Stimulated activated CD8-positive, alpha-beta memory T cell treated with anti-CD3 and anti-CD28 coated beads, Interleukin-15, amount 100 ng/mL, for 4 hours (primary cell): ENCODE measurements at places on chromosomes 1 and 21.

GRCh38 chr1:15915991-15916390, 59.9 kb downstream of the ZBTB17 start:
- DNase-seq: no peak

DNA sequence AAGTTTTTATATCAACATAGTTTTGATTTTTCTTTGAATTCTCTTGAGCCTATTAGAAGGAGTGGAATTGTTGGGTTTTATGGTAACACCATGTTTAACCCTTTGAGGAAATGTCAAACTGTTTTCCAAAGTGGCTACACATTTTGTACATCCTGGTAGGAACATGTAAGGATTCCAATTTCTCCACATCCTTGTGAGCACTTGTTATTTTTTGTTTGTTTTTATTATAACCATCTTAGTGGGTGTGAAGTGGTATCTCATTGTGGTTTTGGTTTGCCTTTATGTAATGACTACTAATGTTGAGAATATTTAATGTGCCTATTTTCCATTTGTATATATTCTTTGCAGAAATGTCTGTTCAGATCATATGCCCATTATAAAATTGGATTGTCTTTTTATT, 120.5 kb downstream of the FGGY start:
- DNase-seq: no peak

DNA sequence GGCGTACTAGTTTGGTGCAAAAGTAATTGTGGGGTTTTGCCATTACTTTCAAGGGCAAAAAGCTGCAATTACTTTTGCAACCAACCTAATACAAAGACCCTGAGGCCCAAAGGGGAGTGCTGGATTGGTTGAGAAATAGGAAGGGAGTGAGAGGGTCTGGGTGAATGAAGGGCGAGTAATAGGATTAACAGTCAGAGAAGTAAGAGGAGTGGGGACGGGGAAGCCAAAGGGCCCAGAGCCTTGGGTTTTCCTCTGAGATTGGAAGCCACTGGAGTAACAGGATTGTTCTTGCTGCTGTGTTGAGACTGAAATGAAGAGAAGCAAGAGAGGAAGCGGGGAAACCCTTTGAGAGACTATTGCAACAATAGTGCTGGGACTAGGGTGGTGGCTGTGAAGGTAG, 19.0 kb upstream of the PRELP start:
- DNase-seq: no peak

GRCh38 chr1:212256369-212256768, 28.8 kb upstream of the PPP2R5A start:
- no peak for DNase-seq

- DNase-seq: no peak
These were observed 173.6 kb downstream of the TGFBR3 start for GRCh38 chr1:91712393-91712792.

GRCh38 chr1:74731399-74732052, 1.3 kb downstream of the CRYZ start:
- DNase-seq: no peak

GRCh38 chr1:42089246-42089645, 64.0 kb upstream of the GUCA2B start:
- DNase-seq: no peak

DNA sequence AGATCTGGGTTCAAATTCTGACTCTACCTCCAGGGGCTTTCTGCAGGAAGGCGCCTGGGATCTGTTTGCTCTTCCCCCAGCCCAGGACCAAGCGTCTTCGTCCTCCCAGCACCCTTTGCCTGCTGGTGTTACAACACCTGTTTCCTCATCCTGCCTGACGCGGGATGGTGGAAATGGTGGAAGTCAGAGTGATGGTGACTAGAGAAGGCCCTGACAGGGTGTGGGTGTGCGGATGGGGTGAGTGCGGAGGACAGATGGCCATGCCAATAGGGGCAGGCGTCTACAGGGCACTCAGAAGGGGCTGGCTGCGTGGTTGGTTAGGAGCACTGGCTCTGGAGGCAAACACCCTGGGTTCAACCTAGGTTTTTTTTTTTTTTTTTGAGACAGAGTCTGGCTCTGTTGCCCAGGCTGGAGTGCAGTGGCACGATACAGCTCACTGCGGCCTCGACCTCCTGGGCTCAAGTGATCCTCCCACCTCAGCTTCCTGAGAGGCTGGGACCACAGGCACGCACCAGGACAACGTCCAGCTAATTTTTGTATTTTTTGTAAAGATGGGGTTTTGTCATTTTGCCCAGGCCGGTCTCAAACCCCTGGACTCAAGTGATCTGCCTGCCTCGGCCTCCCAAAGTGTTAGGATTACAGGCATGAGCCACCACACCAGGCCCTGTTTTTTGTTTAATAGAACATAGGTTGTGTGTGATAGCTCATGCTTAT, 1.5 kb downstream of the THEMIS2 start:
- no peak for DNase-seq

DNA sequence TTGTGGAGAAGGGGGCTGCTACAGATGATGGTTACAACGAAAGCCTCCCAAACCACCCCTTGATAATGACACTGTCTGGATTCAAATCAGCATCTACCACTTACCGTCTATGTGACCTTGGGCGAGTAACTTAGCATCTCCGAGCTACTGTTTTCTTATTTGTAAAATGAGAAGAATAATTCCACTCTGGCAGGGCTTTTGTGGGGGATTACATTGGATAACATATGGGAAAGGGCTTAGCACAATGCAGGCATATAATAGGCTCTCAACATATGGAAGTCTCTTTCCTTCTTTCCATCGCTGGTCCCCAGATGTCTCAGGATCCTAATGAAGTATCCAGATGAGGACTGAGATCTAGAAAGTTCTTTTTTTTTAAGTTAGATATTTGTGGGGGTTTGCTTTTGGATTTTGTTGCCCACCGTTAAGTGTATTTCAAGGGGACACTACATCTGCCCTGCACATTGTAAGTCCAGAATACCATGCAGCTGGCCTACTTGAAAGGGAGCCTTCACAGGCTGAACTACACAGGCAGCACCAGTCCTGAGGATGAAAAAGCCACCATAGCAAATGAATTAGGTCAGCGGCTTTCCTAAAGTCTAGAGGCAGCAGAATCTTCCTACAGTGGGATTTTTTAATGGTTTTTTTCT, 172.2 kb upstream of the IRF2BP2 start:
- DNase-seq: no peak

DNA sequence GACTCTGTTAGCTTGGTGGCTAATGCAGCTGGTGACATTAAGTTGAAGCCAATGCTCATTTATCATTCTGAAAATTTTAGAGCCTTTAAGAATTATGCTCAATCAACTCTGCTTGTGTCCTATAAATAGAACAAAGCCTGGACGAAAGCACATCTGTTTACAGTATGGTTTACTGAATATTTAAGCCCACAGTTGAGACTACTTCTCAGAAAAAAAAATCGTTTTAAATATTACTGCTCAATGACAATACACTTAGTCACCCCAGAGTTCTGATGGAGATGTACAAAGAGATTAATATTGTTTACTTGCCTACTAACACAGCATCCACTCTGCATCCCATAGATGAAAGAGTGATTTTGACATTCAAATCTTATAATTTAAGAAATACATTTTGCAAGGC, 79.6 kb downstream of the NEGR1 start:
- DNase-seq: no peak

DNA sequence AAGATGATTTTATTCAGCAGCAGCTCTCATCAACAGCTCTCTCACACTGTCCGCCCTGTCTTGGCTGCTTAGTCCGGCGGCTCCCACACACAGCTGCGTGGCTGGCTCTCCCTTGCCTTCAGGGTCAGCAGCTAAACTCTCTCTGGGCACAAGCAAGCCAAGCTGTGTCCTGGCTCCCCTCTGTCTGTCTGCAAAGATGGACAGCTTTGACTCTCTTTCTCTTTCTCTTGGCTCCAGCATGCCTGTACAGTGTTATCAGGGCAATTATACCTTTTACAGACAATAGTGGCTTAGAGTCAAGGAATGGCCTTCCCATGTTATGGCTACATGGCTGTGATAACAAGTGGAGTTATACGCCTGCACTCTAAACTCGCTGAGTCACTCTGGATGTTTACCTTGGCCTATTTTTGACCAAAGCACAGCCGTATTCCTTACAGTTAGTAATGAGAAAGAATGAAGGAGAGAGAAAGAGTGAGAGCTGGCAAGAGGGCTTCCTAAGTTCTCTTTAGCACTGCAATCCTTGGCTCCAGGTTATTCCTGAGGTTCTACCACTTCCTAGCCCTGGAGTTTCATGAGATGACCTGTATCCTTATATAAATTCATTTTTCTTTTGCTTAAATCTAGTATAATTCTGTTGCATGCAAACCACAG, 59.9 kb upstream of the ZSWIM5 start:
- no peak for DNase-seq

DNA sequence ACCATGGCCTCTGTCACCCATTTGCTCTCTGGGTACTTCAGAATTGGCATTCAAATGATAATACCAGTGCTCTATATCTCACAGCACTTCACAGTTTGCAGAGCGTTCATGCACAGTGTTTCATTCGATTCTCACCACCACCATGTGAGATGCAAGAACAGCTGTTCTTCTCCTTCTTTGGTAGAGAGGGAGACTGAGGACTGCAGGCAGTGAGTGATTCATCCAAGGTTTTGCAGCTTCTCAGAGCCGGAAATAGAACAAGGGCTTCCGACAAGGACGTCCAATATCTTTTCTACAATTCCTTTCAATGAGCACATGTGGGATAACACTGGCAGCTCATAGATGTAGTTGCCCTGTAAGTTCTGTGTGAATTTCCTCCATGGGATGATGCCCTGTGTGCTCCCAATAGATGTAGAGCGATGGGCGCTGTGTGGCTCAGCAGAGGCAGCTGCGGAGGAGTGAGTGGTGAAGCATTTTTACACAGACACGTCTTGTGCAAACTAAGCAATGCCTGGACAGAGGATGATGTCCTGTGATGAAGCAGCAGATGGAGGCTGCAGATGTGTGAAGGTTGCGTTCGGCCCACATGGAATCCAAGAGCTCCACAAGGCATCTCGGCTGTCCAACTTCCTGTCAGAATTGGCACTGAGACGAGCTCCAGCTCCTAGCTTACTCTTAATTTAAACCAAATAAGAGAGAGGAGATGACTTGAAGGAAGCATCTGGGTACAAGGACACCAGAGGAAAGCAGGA, 24.9 kb downstream of the MT1HL1 start:
- DNase-seq: no peak

- DNase-seq: no peak
These were observed 135.4 kb upstream of the RGS18 start for GRCh38 chr1:192022827-192023226.

DNA sequence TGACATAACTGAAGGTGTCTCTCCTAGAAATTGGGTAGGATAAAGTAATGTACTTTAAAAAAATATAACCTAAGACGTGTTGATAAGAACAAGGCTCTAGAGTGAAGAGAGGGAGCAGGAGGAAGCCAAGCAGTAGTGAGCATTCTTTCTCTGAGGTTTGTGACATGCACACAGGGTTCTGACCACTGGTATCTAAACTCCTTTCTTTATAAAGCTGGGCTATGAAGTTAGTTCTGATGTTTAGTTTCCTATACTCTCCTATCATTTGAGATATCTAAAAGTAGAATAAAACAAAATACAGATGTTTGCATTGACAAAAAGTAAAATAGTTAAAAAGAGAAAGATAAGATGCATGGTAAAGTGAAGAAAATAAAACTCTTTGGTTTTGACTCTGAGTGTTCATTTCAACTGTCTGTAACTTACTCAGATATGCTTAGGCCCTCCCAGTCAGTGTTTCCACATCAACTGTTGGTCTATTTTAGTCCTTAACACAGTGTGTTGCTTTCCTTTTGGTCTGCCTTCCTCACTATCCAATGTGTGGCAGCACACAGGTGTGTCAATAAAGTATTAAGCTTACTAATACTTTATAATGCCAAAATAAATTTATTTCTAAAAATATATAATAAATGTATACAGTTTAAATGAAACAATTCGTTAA, 543.5 kb downstream of the PTPRC start:
- DNase-seq: no peak

GRCh38 chr1:176617881-176618280, 154.9 kb downstream of the PAPPA2 start:
- DNase-seq: no peak

GRCh38 chr1:64623750-64624191, 121.1 kb upstream of the RAVER2 start:
- DNase-seq: no peak

DNA sequence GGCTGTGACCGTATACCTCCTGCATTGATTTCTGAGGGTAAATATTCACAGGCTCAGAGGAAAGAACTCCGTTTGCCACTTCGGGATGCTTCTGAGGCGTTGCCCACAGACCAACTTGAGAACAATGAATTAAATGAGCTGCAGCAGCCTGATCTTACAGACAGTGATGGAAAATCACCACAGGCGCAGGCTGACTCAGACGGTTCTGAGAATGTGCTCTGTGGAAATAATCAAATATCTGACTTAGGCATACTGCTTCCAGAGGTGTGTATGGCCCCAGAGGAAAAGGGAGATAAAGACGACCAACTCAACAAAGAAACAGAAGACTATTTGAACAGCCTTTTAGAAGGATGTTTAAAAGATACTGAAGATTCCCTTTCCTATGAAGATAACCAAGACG, 76.7 kb upstream of the SCCPDH start:
- no peak for DNase-seq

GRCh38 chr21:36450511-36450910, 29.4 kb downstream of the CLDN14 start:
- no peak for DNase-seq

DNA sequence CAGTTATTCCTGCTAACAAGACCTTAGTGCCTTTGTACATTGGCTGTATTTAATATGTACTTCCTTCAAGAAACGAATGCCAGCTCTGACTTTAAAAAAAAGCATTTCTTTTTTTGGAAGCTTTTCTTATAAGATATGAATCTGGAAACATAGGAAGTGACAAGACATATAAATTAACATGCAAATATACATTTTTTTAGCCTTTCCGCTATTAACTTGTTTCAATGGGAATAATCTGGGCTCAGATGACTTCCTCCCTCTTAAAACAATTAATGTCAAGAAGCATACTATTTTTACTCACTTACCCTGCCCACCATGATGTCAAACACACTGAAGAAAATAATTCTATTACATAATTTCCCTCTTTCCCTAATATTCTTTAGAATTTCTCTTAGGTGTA, 1.4 kb downstream of the DENND1B start:
- DNase-seq: no peak

GRCh38 chr21:18369115-18369514, 34.5 kb downstream of the TMPRSS15 start:
- no peak for DNase-seq

DNA sequence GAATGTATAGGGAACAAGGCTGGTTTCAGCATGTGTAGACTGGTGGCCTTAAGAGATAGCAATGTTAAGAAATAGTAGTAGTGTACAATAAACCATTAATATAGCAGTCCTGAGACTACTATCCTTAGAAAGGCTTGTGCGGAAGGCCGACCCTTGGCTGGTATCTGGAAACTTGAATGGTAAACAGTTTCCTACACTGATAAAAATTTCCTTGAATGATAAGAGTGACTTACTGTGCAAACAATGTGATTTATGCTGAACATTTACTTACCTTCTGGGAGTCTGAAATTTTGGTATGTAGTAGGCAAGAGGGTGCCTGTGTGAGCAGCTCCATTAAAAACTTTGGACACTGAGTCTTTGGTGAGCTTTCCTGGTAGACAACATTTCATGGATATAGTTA, 44.7 kb downstream of the MAST2 start:
- no peak for DNase-seq

GRCh38 chr1:79310609-79311008, 304.1 kb upstream of the ADGRL4 start:
- DNase-seq: no peak
